ENCODE measurements at places on chromosomes 5 and 9.

DNA sequence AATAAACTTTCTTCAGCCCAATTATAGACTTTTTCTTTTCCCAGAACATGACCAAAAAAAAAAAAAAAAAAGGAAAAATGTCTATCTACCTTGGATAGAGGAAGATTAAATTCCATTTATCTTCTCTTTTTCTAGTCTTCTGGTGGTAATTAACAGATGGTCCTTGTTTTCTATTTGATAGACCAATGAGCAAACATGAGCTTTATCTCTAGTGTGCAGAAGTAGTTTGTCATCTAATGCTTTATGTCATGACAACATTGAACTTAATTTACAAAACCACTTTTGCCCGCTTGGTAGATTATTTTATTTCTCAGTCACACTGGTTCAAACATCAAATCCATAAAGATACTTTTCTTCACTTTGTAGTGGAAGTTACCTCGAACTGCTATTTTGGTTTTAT is 69.5 kb upstream of the ELL2 start:
- DNase-seq, result no peak

DNA sequence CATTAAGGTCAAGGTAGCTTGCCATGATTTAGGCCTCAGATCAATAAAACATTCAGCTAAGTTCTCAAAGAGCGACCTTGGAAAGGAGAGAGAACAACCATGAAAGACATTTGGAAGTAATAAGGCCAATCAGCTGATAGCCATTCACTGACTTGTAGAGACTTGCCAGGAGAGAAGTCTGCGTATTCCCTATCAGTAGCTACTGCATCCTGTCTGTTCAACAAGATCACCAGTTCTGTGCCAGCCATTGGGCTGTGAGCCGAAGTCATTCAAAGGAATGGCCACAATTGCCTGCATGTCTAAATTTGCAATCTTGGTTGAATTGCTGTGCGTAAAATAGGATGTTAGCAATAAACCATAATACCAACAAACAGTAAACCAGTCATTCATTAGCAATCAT is 219.8 kb downstream of the FBXL7 start:
- DNase-seq, result no peak

GRCh38 chr5:159527546-159528254 is 197.4 kb upstream of the IL12B start:
- no peak for DNase-seq

DNA sequence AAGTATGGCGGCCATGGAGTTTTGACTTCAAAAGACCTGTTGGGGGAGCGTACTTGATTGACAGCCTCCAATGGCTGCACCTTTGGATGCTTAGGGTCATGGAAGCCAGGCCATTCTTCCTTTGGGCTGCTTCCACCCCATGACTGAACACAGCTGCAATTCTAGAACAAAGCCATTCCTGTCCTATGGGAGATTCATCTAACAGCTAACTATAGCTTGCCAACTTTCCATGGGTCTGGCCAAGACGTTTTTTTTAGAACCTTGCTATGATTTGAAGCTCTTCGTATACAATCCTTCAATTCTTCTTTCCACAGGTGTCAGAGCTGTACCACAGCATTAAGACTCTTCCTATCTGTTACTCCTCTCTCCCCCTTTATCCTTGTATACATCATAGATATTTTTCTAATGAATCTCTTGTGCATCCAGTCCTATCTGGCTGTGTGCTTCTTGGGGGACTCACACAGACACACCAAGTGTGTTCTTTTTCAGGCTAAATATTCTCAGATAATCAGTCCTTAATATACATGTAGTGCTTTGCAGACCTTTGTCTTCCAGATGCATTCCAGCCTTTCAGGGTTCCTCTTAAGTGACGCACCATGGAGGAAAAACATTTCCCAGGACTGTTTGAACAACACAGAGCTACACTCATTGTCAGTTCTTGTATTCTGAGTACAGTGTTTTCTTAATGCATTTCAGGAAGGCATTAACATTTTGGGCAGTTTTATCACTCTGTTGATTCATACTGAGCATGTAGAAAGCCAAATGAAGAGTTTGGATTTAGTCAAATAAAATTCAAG is 198.9 kb downstream of the TAF11L14 start:
- no peak for DNase-seq

DNA sequence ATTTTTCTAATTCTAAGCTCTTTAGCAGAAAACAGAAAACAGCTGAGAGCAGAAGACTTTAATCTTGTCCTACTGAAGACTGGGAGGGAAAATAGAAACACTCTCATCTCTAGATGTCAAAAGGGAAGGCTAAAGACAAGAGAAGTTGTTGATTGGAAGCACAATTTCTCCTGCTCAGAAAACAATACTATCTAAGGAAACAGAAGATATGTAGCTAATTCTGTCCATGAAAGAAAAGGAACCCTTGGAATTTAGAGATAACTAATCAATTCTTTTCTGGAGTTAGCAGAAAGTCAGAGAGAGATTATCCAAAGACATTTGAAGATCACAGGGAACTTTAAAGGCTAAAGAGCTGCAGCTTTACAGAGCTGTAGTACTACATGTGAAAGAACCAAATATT is 126.2 kb downstream of the HSD17B3 start:
- no peak for DNase-seq

DNA sequence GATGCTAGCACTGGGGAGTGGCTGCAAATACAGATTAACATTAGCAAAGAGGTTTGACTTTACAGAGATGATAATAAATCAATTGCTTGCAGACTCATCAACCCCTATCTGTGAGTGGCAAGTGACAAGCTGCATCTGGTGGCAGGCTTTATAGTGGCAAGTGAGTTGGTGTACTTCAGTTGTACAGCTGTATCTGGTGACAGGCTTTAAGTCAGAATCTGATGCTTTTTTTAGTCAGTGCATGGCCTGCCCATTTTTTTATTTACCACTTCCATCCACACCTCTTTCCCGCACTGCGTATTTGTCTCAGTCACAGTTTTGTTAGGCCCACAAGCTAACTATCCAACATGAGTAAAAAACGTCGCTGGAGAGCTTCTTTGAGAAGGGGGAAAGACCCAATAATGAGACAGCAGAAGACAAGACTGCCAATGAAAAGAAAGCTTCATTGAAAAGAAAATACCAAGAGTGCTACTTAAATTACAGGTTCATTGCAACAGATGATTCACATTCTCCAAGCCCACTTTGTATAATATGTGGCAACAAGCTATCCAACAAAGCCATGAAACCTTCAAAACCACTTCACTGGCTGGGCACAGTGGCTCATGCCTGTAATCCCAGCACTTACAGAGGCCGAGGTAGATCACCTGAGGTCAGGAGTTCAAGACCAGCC is 23.1 kb downstream of the ANP32B start:
- DNase-seq, result no peak
